ENCODE measurements at places on chromosomes 2 and 18.

DNA sequence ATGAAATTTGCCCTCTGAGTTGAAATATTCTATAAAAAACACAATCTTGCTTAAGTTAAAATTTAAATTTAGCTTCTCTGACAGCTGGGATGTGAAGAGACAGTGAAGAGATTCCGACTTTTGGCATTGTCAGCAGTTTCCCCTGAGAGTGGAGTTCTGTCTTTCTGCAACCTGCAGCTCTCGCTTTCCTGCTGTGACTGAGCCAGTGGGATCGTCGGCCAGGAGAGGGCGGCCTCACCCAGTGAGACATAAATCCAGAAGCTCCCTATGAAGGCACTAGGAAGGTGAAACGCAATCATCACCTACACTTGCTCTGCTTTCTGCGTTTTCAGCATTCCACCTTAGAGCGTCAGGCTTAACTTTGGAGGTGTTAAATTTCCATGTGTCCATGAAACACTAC, 75.4 kb upstream of the HNMT start:
- peak; percentile 27 for DNase-seq

GRCh38 chr18:13382954-13383827, 164.6 kb downstream of the LDLRAD4 start:
- peak; percentile 20 for DNase-seq

GRCh38 chr2:1607971-1608688, 136.2 kb downstream of the PXDN start:
- DNase-seq: no peak

DNA sequence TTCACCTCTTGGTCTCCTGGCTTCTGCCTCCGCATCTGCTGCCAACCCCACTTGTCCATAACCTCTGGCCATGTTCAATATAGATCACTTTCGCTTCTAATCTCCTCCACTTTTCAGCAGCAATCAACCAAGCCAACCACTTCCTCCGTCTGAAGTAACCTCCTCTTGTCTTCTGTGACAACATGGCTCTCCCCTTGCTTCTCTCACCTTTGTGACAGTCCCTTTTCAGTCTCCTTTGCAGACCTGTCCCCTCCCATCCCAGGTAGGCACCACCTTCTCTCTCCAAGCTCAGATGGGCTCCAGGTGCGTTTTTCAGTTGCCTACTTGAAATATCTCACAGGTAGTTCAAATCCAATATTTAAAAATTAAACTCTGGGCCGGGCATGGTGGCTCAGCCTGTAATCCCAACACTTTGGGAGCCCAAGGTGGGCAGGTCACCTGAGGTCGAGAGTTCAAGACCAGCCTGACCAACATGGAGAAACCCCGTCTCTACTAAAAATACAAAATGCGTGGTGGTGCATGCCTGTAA, 4.7 kb upstream of the PSD4 start:
- no peak for DNase-seq

GRCh38 chr2:85243101-85244072, 84.4 kb downstream of the TGOLN2 start:
- DNase-seq: peak; percentile 60

DNA sequence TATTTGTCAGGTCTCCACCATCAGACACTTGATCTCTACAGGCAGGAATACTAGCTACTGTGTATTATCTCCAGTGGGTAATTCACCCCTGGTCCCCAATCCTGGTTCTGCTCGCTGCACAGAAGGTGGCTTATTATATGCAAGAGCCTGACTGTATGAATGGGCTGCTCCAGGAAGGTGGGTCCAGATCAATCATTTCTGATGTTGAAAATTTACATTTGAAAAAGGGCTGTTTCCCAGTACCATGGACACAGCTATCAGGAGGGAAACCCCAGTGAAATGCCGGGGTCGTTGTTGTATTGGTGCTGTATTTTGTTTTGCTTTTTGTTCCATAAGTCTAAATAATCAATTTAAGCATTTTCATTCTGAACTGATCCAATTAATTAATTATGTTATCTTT, 367.6 kb downstream of the RND3 start:
- DNase-seq: no peak

All from upper lobe of left lung (tissue), 6 donors.